ENCODE measurements at places on chromosomes 13 and 19. TPM values are rescaled to one million over a fixed set of nuclear protein-coding genes. Genes with fewer than 3 reads are reported as not detected.

DNA sequence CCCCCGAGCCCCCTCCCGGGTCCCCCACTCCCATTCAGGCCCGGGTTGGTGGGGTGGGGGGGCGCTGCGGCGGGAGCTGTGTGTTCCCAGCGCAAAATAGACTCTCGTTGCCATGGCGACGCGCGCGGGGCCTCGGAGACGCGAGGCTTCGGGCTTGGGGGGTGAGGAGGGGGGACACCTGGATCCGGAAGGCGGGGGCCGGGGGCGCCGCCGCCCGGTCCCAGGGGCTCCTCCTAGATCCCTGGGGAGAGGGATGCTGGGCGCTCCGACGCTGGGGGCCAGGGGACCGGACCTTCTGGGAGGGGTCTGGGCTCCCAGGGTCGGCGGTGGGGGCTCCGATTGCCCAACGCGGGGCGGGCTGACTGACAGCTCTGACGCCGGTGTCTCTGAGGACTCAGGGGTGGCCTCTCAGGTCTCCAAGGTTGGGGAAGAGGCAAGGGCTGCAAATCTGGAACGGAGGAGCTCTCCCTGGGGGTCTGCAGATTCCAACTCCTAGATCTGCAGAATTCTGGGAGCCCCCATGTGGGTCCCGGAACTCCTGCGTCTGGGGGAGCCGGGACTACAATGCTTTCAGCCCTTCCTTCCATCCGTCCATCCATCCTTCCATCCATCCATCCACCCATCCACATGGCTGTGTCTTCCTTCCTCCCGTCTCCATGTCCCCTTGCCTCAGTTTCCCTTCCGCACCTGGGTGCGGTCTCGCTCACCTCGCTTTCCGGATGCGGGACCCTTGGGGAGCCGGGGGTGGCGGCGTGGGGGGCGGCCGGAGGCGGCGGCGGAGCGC lies 9.1 kb upstream of the SHISA7 start:
- no peak for DNase-seq

- DNase-seq: no peak
Observed at GRCh38 chr19:31160336-31160926, 188.8 kb downstream of the TSHZ3 start.

DNA sequence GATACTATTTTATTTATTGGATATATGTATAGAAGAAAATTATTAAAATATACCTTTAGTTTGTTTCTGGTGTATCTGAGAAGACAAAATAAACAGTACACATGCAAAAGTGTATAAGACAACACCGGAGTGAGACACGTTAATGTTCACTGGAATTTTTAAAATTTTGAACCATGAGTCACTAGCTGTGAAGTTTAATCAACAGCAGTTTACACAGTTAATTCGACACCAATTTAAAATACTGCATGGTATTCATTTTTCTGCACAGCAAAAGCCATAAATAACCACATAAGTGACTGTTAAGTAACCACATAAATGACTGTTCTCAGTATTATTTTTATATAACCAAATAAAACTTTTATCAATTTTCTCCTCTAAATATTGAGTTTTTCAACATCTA lies 418.7 kb upstream of the NBEA start:
- DNase-seq: no peak

UGGT2 gene
- 25.6 TPM for total RNA-seq

DNA sequence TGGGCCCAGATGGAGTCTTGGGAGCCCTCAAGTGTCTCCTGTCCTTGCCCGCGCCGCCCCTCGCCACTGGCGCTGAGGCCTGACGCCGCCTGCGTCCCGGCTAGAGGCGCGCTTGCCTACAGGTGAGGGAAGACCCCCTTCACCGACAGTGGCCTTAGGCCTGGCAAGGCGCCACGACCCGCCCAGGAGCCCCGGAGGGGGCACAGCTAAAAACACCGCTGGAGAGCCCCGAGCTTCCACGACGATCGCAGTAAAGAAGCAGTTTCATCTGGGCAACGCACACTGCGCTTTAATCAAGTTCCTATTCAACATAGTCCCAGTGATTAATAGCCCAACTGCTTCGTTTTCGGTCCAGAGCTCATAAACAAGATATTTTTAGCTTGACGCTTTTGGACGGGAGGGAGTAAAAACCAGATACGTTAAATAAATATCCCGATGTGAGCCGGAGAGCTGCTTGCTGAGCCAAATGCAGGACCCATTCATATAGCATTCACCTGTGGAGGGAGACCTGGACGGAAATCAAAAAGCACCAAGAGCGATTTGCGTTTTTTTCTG lies 1.5 kb upstream of the CEBPA start:
- DNase-seq: no peak

- no peak for DNase-seq
Observed at GRCh38 chr13:42574011-42574410, at the start of gene TNFSF11. TNFSF11 (plus strand) TSS chr13:42574152; CDS start chr13:42574304, 152 bp downstream.

DNA sequence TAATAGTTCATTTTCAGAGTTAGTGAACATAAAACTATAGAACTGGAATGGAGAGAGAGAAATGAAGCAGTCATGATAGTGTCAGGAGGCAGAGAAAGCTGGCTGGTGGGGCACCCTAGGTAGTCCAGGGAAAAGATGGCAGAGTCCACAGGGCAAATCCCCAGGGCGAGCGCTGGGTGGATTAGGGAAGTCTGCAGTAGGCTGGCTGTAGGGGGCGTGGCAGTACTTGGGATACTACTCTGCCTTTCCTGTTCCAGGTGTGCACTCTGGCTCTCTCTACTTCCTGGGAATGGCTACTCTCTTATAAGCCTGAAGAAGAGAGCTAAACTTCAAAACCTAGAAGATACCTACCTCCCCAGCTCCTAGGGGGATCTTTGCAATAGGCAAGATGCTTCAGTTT lies 232.9 kb upstream of the SLC10A2 start:
- no peak for DNase-seq

GRCh38 chr19:14116918-14117578 lies 514 bp downstream of the PRKACA start:
- DNase-seq: no peak

CEACAM3 gene
- total RNA-seq: not detected

DNA sequence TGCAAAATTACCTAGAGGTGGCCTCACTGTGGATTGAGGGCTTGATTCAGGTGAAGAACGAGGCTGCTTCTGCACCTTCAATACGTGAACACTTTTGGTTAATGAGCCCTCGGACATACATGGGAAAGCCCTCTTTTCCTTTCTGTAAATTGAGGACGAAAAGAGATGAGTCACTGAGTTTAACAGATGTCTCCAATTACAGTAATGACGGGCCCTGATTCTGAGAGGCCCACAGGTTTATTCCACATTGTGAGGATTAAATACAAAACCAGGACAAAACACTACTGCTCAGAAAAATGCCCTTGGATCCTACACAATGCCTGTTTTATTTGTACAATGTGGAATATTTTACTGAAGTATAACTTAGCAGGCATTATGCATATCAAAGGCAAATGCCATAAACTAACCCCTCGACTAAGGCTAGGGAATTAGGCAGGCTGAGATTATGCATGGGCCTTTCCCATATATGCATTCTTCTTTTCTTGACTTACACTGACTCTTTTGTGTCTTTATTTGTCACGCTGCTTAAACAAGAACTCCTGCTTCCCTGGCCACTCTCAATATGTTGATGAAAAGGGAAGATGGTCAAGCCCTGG lies 819.9 kb downstream of the OLFM4 start:
- DNase-seq: no peak

IPO5 gene
- 58.2 TPM for total RNA-seq

GRCh38 chr13:102510072-102510471 lies 86.7 kb upstream of the TPP2 start:
- no peak for DNase-seq

- no peak for DNase-seq
Observed at GRCh38 chr19:54739587-54740497, 1.5 kb downstream of the KIR2DL3 start.

DNA sequence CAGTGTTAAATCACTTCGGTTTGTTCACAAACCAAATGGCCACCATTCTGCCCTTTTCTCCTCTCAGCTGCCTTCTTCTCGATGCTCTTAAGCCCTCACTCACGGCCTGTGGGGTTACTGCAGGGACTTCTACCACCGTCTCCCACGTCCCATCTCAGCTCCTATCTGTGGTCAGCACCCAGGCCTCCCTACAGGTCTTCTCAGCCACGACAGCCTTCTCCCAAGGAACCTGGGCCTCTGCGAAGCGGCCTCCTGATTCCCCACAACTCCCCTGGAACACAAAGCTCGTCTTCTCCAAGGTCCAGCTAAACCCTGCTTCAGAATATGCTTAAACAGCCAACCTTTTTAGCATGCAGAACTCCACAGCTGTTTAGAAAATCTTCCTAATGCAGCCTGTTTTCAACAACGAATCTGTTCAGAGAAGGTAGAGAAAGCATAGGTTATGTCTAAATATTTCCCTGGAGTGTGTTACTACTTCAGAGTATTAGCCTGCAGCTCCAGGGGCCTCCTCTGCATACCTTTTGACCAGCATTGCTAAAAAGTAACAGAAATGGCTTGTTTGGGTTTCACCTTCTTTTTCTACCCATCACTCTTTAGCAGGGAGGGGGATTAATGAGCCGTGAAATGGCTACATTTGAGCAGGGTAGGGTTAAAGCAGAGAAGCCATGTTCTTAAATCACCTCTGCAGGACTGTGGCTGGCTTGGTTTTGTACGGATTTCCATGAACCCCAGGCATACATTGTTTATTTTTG lies 104.0 kb downstream of the COL4A2 start:
- DNase-seq: no peak

GRCh38 chr19:45766869-45767346 lies 2.1 kb downstream of the SIX5 start:
- peak; percentile 68 for DNase-seq

DNA sequence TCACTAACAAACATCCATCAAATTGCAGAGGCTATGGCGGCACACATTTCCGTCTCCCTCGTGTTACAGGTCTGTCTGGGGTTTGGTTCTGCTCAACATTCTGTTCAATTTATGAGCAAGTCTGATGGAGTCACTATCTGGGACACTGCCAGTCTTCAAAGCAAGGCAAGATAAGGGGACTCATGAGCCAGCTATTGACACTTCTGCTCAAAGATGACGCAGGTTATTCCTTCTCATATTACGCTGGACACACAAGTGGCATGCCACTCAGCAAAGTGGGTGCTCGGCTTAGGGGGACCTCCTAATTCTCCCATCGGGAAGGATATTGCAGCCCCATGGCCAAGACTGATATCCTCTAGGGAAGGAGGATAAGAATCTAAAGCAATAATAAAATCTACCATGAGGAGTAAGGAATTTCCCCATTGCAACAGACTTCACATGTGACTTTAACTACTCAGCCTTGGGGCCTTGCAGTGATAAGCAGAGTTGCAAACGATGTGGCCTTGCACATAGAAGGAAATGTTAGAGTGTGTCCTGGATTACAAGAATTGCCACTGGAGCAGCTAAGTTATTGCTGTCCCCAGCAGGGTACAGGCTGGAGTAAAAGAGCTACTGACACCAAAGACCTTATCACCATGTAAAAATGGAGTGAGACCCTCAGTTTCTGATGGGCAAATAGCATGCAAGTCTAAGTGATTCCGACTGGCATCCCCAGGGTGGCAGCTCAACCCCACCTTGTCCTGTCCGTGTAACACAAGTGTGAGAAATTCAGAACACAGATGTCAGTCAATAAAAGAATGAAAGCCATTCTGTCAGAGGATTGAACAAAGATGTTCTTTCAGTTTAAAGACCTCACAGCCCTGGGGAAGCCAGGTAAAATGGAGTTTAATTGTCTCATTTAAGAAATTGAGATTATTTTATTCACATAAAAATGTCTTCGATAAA lies 306.1 kb downstream of the IRS2 start:
- no peak for DNase-seq

ZNF441 gene
- 2.0 TPM for total RNA-seq

ANKLE1 gene
- total RNA-seq: not detected

JAK3 gene
- total RNA-seq: 0.93 TPM

APOE gene
- 403 TPM for total RNA-seq

GRCh38 chr13:46817095-46817494 lies 20.1 kb upstream of the ESD start:
- no peak for DNase-seq

DNA sequence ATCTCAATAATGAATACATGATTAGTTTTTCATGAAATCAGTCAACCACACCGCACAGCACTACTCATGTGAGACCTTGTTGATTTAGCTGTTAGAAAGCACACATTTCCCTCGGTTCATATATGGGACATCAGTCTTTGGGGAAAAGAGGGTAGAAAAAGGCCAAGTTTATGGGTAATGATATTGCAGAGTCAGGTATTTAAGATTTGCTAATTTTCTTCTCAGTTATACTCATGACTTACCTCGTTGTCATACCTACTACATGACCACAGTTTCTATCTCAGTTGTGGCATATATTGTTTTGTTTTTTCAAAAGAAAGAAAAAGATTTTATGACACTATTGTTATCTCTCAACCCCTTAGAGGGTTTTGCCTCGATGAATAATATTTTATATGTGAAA lies 165.6 kb downstream of the POU4F1 start:
- DNase-seq: no peak

GRCh38 chr19:31338069-31338776 lies 11.0 kb downstream of the TSHZ3 start:
- peak; percentile 81 for DNase-seq

GRCh38 chr13:105272660-105273631 lies 1262.5 kb downstream of the EFNB2 start:
- no peak for DNase-seq

- DNase-seq: no peak
Observed at GRCh38 chr13:39663958-39664357, 8.5 kb downstream of the COG6 start.

- no peak for DNase-seq
Observed at GRCh38 chr19:34241513-34242337, 12.6 kb upstream of the GARRE1 start.

- no peak for DNase-seq
Observed at GRCh38 chr19:6088602-6089049, 21.7 kb downstream of the RFX2 start.

IGFL2 gene
- not detected for total RNA-seq

FUT2 gene
- not detected for total RNA-seq
